A549 treated with RU486 at 1 μM for 4 hours (cell line): ENCODE measurements at places on chromosomes 5 and 9. TPM values are rescaled to one million over a fixed set of nuclear protein-coding genes. Genes with fewer than 3 reads are reported as not detected.

The ACOT12 gene
- 0.17 TPM in 1 of 5 replicates, not detected in the others for total RNA-seq

The PRR16 gene
- total RNA-seq: 0.09 TPM in 1 of 5 replicates, not detected in the others

The APBA1 gene
- 0.16 to 0.51 TPM (median 0.24 TPM) in 5 replicates for total RNA-seq

The PDE6A gene
- 0.07 to 0.18 TPM (median 0.12 TPM) in 5 replicates for total RNA-seq

The LECT2 gene
- not detected in 5 replicates for total RNA-seq

The STKLD1 gene
- 0.08 to 1.4 TPM (median 0.67 TPM) in 5 replicates for total RNA-seq

The SPINK13 gene
- not detected in 5 replicates for total RNA-seq

The CXXC5 gene
- total RNA-seq: 17.1 to 24.9 TPM (median 21.3 TPM) in 5 replicates

The NMUR2 gene
- 0.08 to 0.14 TPM in 2 of 5 replicates, not detected in the others for total RNA-seq

The HDAC3 gene
- total RNA-seq: 48.1 to 52.6 TPM (median 51.4 TPM) in 5 replicates

The LCP2 gene
- not detected in 5 replicates for total RNA-seq
